ENCODE measurements at places on chromosomes 3 and 15.

- no peak for DNase-seq
These were observed 39.2 kb downstream of the BBX start for GRCh38 chr3:107561980-107562379.

- DNase-seq = peak; percentile 71
These were observed 65.6 kb downstream of the SLC6A6 start for GRCh38 chr3:14467814-14468620.

- DNase-seq = peak; percentile 30
These were observed 150.3 kb upstream of the ARHGEF26 start for GRCh38 chr3:153970741-153971347.

- no peak for DNase-seq
These were observed 65.2 kb upstream of the MNS1 start for GRCh38 chr15:56530157-56530556.

DNA sequence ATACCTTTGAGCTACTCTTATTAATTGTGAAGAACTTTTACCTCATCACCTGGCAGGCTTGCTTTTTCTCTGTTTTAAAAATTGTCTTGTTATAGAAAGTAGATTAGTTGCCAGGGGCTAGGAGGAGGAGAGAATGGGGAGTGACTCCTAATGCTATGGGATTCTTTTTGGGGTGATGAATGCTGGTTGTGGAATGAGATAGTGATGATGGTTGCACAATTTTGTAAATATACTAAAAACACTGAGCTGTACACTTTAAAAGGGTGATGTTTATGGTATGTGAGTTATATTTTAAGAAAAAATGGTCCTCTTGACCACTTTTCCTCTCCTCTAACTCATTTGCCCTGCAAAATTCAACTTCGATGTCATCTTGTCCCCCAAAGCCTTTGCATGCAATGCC lies 31.8 kb upstream of the LRIG1 start:
- DNase-seq = no peak

DNA sequence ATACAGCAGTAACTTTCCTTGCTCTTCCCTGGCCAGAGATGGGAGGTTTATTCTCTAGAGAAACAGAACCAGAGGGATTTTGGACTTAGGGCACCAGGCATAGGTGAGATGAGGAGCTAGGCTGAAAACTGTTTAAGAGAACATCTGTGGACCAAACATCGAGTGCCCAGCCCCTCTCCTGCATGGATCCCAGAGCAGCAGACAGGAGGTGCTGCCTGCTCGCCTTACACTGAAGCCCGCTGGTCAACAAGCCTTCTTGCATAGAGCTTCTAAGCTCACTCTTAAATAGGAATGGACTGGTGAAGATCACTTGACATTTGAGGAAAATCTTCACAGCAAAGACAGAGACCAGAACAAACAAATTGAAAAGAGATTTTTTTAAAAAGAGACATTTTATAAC lies 41.2 kb downstream of the PARP15 start:
- no peak for DNase-seq

Data from RWPE1 (cell line).